ENCODE measurements at places on chromosomes 4 and X.

- DNase-seq, result no peak
These were observed 137.3 kb upstream of the RPL34 start for GRCh38 chr4:108483079-108483478.

DNA sequence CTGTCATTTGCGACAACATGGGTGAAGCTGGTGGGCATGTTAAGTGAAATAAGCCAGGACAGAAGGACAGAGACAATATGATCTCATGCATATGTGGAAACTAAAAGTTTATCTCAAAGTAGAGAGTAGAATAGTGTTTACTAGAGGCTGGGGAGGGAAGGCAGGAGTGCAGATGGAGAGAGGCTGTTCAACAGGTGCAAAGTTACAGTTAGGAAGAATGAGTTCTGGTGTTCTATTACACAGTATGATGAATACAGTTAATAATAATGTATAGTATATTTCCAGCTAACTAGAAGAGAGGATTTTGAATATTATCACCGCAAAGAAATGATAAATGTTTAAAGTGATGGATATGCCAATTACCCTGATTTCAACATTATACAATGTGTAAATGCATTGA lies 69.8 kb downstream of the FBXL5 start:
- DNase-seq, result no peak

DNA sequence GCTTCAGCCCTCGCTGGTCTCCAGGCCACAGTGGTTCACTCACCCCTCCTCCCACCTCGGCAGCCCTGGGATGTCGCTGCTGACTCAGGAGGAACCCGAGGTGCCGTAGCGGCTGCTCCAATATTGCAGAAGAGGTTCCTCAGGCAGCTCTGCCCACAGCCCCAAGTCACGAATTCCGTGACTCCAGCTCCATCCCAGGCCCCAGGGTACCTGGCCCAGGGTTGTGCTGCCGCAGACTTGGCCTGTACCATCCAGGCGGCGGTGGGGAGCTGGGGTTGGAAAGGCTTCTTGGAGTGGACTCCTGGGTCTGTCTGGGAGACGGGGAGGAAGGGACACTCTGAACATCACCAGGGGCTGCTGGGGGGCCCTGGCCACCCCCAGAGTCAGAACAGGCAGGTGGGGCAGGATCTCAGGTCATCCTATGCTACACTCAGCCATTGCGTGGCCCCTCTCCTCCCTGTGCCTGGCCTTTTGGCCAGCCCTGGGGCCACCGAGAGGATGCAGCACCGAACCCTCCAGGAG lies 728 bp upstream of the HGFAC start:
- DNase-seq, result no peak

DNA sequence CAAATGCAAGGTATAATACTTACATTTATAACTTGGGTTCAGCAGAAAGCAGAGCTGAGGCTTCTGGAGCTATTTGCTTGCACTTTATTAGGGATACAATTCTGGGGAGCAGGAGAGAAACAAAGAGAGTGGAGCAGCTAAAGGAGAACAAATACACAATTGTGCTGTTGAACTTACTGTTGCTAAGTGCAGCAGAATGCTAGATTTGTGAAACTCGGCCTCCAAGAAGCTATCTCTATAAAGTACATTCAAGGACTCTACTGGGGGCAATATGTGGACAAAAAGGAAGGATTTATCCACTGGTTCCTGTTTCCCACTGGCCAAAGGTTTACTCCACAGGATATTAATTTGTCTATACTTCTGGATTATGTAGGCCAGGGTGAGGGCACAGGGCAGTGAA lies 86.8 kb downstream of the PPP1R2C start:
- no peak for DNase-seq

DNA sequence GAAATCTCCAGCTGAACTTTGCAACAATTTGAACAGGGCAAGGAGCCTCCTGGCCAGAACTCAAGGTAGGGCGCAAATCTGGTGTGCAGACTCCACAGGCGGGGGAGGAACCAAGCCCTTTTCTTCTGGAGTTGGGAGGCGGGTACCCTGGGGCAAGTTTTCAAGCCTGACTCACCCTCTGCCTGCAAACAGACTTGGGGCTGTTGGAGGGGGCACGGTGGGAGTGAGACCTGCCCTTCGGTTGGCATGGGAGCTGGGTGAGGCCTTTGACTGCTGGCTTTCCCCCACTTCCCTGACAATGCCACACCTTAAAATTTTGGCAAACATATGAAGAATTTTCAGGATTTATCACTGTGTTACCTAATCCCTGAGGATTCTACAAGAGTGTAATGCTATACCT lies 709.8 kb upstream of the DIAPH2 start:
- DNase-seq, result no peak

- no peak for DNase-seq
These were observed 685 bp downstream of the TASL start for GRCh38 chrX:30576881-30577280.

GRCh38 chr4:150725957-150726523 lies 144.1 kb downstream of the MAB21L2 start:
- DNase-seq, result no peak

GRCh38 chr4:187908731-187909130 lies 86.8 kb upstream of the ZFP42 start:
- no peak for DNase-seq
